ENCODE measurements at places on chromosomes 3 and 15. TPM values are rescaled to one million over a fixed set of nuclear protein-coding genes. Genes with fewer than 3 reads are reported as not detected.

DNA sequence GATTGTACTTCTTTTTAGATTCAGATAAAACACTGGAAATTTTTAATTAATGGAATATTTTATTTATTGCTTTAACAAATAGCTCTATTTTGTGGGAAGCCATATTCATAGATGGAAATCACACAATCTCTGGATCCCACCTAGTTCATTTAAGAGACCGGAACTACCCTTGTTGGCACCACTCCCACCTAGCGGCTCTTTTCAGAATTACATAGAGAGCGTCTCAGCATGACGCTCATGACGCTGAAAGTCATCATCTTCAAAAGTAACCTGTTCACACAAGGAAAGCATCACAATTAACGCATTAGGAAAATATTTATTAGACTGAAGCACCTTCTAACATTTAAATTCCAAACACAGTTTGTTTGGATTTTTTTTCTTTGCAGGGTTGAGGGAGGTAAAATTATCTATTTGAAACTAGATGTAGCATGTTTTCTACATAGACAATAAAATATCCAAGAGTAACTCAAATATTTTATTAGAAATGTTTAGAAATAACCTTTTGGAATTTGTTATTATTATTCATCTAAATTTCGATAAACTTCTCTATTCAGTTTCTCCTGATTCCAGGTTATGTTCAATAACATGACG is 214.9 kb upstream of the ARRDC4 start:
- DNase-seq = no peak

ZNF501 gene
- 0.85 TPM for total RNA-seq

DNA sequence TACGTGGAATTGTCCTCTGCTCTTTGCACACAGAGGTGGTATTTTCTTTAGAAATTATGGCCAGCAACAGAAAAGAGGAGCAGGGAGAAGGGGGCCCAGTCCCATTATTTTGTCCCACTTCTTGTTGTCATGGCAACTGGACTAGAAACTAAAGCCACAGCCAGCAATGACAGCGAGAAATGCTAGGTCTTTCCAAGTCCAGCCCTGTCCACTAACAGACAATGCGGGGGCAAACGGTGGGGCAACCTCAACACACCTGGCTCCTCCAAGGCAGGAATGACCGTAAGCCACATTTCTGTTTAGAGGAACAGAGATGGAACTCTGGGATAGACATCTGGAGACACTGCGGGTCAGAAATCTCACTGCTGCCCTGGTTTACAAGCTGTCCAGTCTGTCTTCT is 107.3 kb downstream of the RFTN1 start:
- no peak for DNase-seq

GRCh38 chr3:38154625-38155255 is 10.6 kb upstream of the OXSR1 start:
- DNase-seq = no peak

- no peak for DNase-seq
Measured at GRCh38 chr3:133962849-133963248, 66.9 kb downstream of the SLCO2A1 start.

- no peak for DNase-seq
Measured at GRCh38 chr3:53140847-53141845, 10.9 kb upstream of the RFT1 start.

SYNPR gene
- not detected for total RNA-seq

GRCh38 chr3:181210275-181210674 is 220.7 kb upstream of the DNAJC19 start:
- DNase-seq = no peak

DNA sequence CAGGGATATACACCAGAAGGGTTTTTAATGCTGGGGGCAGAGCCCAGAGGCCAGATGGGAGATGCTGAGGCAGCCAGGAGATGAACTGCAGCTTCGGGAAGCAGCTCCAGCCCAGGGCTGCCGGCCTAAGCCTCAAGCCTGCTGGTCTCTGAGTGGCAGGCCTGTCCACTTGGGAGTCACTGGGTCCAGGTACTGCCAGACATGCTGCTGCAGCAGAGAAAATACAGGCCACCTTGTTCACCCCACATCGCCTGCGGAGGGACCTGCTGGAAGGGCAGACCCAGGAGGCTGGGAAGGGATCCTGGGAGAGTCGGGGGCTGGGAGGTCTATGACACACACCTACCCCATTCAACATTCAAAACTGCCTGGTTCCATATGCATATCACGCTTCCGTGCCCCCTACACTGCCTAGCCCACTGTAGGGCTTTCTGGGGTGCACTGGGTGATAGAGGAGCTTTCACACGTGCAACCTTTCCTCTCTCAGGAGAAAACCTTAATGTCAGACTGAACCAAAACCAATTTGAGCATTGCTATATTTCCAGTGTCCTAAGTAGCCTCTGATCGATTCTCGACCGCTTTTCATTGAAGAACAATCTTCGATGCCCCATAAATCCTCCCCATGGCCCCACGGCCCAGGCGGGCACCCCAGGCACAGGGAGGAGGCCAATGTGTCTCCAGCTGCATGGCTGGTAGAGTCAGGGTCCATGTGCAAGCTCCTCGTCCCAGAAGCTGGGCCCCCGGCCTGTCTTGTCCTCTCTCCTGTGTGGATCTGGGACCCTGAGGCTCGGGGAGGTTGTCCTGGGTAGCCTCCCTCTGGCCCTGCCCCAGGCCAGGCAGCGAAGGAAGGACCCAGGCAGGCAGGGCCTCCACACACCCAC is 147.4 kb downstream of the ATP10A start:
- no peak for DNase-seq

DNA sequence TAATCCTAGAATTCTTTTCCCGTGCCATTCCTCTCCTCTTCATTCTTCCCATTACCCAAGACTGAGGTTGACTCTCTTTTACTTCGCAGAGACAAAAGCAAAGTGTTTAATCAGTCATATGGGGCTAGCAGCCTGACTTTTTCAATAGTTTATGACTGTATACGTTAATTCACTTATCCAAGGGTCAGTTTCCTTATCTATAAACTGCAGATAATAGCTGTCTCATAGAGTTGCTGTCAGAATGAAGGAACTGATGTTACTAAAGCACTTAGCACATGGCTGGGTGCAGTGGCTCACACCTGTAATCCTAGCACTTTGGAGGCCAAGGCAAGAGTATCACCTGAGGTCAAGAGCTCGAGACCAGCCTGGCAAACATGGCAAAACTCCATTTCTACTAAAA is 43.5 kb upstream of the ULK4 start:
- DNase-seq = no peak

DNA sequence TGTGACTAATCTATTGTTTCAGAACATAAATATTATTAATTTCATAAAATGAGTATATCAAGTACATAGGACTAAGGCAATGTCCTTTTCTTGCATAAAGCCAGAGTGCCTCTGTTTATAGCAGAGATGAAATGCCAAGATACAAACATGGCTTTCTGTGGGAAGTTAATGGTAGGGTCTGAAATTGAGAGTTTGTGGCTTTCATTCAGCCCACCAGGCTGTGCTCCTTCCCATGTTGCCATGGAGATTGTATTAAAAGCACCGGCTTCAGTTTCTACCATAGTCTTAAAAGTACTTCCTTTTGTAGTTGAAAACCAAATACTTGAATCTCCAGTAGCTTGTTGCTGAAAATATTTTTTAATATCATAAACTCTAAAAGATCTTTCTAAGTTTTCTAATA is 114.0 kb downstream of the LRRC28 start:
- no peak for DNase-seq

DNA sequence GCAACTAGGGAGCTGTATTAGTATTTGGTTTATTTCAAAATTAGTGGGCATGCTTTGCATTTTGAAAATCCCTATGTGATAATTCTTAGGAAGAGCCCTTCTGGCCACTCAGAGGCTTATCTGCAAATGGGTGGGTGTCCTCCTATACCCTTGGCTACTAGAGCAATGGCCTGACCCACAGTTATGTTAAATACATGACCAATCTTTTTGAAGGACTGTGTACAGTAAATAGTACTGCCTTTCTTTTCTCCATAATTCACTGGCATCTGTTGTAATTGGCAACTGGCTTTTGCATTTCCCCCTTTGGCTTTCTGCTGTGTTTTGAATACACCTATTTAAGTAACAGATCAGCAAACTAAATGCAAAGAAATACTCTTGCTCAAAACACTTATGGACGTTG is 175.4 kb downstream of the ANXA2 start:
- no peak for DNase-seq
